Stimulated activated CD4-positive, alpha-beta T cell treated with anti-CD3 and anti-CD28 coated beads, Interleukin-1b, Interleukin-23, amount 100 ng/mL, for 4 hours (primary cell): ENCODE measurements at places on chromosomes 12 and 14.

DNA sequence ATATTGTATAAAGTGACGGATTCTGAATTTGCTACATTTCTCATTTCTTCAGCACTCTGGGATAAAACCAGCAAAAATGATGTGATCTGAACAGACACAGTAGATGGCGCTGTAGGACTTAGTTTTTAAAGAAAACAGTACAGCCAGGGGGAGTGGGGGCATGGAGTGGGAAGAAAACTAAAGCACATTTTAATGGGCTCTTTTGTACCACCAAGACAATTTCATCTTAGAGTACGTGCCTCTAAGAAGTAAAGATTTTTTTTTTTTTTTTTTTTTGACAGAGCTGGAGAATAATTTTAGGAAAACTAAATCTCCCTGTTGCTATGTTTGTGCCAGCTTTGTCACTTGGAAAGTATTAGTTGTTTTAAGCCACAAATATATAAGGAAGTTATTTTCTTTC lies 124.4 kb downstream of the RAD51B start:
- DNase-seq = peak; percentile 37

GRCh38 chr12:128426511-128426910 lies 159.5 kb downstream of the TMEM132C start:
- DNase-seq = no peak

- DNase-seq = no peak
Observed at GRCh38 chr14:50677527-50678063, 9.5 kb upstream of the SAV1 start.

DNA sequence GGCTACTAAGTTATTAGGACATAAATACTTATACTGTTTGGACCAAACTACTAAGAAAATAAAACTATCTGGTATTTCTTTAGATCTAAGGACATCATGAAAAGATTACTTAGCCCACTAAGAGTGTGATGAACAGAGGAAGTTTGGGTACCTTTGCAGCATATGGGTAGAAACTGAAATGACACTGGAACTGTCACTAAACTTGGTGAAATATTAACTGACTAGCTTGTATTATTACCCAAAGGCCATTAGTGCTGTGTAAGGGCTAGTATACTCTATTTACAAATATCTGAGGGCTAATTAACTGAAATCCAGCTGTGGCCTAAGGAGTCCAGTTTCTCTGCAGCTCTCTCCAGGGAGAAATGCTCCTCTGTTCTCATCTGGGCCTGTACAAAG lies 45.5 kb downstream of the PAWR start:
- no peak for DNase-seq

DNA sequence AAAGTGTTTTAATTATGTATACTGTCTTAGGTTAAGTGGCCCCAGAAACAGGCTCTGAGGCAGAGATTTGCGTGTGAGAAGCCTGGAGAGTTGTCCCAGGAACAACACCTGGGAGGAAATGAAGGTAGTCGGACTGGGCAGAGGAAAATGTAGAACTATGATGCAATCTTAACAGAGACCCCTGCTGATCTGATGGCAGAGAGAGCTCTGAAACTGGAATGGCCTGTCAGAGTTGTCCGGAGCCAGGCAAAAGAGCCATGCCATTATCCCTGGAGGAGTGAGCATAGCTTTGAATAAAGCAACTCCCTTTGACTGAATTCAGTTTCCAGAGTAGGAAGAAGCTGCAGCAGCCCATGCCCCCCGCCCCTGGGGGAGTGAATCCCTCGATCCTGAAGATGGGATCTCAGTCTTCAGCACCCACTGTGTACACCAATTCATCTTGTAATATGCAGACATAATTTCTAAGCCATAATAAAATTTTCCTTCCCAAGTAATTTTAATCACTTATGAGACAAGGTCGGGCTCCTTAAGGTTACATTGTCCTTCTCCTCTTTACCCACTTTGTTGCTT lies 264.8 kb downstream of the PDZRN4 start:
- no peak for DNase-seq

DNA sequence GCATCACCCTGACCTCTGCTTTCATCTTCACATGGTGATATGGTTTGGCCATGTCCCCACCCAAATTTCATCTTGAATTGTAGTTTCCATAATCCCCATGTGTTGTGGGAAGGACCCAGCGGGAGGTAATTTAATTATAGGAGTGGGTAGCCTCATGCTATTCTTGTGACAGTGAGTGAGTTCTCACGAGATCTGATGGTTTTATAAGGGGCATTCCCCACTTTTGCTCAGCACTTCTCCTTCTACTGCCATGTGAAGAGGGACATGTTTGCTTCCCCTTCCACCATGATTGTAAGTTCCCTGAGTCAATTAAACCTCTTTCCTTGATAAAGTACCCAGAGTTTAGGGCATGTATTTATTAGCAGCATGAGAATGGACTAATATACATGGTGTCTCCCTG lies 38.2 kb downstream of the TMBIM6 start:
- DNase-seq = no peak

DNA sequence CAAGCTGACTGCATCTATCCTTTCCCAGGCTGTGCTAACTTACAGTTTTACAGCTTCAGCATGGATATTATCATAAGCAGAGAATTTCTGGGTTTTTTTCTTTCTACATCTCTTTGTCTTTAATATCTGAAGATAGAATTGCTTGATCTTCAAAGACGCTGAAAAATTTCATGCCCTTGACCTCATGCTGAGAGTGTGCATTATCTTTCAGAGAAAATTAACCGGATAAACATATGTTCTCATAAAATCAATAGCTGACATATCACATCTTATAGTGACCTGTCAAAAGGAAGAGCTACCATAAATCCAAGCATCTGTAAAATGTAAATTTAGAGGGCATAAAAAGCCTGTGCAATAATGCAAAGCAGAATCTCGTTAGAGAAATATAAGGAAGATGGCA lies 1704.1 kb upstream of the FLRT2 start:
- DNase-seq = no peak

DNA sequence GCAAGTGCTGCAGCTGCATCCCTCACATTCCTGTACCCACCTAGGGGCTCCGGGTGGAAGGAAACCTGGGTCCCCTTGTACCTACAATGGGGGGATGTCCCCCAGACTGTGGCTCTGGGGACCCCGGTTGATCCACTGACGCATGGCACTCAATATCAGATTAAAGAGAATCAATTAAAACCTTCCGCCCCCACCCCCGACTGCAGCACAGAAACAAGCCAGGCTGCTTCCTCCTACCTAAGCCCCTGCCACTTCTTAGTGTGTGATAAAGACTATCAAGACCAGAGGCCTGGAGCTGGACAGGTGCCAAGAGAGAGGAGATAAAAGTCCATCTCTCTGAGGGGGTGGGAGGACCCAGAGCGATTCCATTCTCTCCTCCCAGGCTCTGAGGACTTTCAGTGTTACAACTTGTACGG lies 28.2 kb upstream of the RPLP0 start:
- DNase-seq = no peak

DNA sequence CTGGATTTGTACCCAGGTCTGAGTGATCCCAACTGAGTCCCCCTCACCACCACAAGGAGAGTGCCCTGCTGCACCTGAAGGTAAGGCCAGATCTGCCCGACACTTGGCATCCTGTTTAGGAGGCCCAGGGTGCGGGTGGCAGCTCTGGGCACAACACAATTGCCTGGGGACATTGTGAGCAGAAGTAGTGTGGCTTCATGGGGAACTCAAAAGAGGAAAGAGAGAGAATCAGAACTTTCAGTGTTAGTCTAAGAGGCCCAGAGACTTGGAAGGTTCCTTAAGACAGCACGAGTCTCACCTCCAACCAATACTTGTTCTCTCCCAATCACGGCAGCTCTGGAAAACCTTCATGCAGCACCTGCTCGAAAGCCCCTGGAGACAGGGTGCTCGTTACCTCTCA lies 6.6 kb upstream of the SLC8B1 start:
- no peak for DNase-seq

DNA sequence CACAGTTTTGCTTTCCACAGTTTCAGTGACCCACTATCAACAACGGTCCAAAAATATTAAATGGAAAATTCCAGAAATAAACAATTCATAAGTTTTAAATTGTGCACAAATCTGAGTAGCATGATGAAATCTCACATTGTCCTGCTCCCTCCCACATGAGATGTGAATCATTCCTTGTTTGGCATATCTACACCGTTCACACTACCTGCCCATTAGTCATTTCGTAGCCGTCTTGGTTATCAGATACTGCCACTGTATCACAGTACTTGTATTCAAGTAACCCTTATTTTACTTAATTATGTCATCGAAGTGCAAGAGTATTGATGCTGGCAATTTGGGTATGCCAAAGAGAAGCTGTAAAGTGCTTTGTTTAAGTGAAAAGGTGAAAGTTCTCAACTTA lies 145.3 kb downstream of the SLC5A8 start:
- no peak for DNase-seq

DNA sequence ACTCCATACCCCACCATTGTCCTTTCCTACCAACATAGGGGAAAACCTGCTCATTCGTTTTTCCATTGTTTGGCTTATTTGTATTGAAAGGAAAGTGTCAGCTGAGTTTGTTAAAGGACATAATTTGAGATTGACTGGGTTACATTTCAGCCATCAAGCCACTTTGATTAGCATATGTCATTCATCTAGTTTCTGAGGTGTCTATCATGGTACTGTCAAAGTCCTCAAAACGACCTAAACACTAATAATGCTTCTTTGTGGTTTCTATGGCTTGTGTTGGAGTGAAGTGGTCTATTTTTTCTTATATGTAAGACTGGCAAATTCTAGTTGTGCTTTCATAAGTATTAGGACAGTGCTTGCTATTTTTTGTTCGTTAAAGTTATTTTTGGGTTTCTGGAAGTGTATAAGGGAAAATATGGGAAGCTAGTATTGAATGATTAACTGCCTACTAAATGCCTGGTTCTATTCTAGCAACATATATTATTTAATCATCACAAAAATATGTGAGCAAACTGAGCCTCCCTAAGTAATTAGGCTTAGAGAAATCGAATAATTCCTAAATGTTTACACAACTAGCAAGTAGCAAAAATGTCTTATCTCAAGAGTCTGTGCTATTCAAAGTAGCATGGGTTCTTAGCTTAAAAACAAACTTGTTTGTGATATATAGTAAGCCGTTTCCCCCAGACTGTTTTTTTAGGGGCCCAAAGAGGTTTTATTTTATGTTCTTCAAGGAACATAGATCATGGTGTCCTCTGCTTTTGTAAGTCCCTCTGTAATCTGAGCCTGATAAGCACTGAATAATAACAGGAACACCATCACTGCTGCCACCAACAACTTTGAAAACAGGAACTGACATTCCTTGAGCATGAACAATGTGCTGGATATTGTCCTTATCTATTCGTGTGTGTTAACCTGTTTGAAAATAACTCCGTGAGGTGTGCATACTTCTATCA lies 67.1 kb downstream of the DERA start:
- DNase-seq = no peak

DNA sequence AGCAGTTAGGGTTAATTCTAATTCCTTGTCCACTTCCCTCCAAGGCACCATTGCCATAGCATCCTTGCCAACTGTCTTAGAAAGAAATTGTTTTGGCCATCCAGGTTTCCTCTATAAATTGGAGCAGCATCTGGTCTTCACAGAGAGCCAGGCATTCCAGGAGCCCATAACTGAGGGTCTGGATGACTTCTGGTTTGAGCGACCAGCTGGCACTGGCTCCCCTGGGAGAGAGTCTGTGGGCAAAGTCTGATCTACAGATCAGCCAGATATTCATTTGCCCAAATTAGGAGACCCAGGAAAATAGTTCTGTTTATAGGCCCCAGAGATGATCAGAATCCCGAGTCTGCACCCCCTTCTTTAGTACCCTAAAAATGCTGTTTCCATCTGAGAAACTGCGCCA lies 16.0 kb downstream of the VSX2 start:
- no peak for DNase-seq

- no peak for DNase-seq
Observed at GRCh38 chr14:53399057-53399456, 245.9 kb upstream of the DDHD1 start.

DNA sequence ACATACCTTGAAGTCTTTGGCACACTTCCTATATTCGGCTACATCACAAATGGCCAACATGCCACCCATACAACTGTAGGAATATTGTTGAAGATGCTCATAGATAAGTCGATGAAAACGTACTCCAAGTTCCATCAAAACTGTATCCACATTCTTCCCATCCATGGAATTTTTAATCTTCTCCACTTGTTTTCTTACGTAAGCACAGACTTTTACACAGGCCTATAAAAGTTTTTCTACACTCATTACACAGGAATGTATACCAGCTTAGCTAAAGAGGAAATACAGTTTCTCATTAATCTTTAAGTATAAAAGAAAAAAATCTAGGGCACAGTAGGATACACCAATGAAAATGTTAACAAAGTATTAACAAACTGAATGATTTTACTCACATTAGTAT lies 59.1 kb downstream of the EXOC5 start:
- no peak for DNase-seq

DNA sequence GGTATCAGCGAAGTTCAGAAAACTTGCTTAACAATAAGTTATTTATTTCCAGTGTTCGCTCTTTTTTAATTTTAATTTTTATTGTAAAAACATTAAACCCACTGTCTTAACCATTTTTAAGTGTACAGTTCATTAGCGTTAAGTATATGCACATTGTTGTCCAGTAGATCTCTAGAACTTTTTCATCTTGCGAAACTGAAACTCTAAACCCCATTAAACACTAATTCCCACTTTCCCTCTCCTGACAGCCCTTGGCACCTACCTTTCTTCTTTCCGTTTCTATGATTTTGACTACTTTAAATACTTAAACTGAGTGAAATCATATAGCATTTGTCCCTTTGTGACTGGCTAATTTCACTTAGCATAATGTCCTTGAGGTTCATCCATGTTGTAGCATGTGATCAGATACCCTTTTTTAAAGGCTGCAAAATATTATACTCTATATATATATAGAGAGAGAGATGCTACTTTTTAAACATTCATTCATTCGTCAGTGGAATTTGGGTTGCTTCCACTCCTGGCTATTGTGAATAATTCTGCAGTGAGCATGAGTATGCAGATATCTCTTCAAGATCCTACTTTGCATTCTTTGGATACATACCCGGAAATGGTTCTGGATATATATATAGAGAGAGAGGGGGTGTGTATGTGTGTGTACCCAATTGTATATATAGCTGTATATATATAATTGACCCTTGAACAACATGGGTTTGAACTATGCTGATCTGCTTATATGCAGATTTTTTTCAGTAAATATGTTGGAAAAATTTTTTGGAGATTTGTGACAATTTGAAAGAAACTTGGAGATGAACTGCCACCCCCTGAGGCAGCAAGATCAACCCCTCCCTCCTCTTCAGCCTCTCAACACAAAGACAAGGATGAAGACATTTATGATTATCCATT lies 74.7 kb upstream of the EVL start:
- no peak for DNase-seq

DNA sequence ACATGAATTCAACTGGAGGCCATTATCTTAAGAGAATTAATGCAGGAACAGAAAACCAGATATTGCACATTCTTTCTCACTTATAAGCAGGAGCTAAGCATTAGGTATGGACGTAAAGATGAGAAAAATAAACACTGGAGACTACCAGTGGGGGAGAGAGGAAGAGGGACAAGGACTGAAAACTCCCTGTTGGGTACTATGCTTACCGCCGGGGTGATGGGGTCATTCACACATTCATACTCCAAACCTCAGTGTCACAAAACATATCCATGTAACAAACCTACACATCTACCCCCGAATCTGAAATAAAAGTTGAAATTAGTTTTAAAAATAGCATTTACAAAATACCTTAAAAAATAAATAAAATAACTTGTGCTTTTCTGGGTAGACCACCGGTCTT lies 80.8 kb upstream of the RAP1B start:
- no peak for DNase-seq

- no peak for DNase-seq
Observed at GRCh38 chr12:81222846-81223592, 145.1 kb downstream of the ACSS3 start.
